Sigmoid colon (tissue), 7 donors: ENCODE measurements at places on chromosomes 6 and 20.

DNA sequence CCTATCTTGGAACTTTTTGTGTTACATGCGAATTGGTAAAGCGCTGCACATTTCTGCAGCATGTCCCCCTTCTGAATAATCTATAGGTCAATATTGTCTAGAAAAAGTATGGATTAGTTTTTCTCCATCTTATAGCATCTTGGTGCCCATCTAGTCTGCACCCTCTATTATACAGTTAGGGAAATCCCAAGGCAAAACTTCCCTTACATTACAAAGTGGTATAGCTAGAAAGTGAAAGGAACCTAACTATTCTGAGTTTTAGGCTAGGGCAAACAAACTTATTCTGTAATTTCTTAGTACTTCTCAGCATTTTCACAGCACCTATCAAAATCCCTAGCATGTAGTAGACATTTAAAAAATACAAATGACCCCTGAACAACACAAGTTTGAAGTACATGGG lies 133.5 kb upstream of the CCDC28A start:
- DNase-seq, result no peak

- no peak for DNase-seq
These were observed 63.3 kb downstream of the SMLR1 start for GRCh38 chr6:130890521-130890971.

- no peak for DNase-seq
These were observed 508.9 kb downstream of the CDH26 start for GRCh38 chr20:60467078-60467477.

DNA sequence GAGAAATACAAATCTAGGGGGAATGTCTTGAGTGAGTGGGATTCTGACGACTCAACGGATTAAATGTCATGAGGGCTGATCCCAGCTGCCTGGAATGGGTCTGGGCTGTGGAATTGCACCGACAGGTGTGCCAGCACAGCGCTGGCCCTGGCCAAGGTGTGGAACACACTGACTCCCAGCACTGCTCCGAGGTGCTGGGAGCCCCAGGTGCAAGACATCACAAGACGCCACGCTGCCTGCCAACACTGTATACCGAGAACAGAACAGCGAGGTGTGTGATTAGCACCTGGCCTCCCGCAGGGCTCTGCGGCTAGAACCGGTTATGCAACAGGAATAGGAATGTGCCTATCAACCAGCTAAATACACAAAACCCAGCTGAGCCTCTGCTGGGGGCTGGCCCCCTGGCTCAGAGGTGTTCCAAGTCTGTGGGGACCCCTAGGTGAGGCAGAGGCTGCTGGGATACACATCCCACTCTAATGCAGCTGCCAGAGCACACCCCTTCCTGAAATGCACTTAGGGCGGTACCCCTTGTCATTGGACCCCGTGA lies 24.8 kb upstream of the APMAP start:
- peak; percentile 57 for DNase-seq

GRCh38 chr20:41339957-41340326 lies 679 bp upstream of the LPIN3 start:
- DNase-seq, result peak; percentile 90

DNA sequence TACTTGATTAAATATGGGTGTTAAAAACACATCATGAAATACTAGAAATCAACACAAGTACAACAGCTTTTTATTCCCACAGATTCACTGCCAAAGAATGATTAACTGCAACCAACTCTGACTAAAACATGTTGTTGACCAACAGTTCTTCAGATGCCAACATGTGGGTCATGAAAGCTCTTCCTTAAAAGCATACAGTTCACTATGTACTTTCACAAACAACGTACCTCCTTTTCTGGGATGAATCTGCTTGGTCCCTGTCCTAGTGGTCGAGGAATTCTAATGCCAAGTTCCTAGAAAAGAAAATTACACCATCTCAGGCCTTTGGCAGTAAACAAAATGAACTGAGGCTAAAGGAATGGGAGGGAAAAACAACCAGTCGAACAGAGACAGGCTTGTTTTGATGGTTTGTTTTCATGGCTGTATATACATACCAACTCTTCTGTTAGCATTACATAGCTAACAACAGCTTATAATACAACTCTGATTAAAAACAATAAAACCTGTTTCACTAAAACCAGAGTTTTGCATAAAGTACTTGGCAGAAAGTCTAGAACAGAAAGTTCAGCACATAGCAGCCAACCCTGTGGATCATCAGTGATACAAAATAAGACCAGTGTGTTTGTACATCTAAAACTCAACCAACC lies 92.5 kb downstream of the SESN1 start:
- DNase-seq, result no peak

- no peak for DNase-seq
These were observed 38.0 kb downstream of the RTN4IP1 start for GRCh38 chr6:106591111-106591825.

GRCh38 chr20:34037121-34037520 lies 43.4 kb downstream of the RALY start:
- DNase-seq, result no peak

DNA sequence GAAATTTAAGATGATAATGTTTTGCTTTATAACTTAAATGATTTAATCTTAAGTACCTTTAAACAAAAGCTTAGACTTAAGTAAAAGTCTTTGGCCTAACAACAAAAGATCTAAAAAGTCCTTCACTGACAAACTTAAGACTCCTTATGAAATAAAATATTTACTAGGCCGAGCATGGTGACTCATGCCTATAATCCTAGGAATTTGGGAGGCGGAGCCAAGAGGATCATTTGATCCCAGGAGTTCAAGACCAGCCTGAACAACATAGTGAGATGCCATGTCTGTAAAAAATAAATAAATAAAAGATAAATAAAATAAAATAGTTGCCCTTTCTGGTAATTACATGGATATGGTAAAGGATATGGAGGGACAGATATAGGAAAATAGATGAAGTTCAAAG lies 12.4 kb downstream of the KATNA1 start:
- no peak for DNase-seq

GRCh38 chr6:55009131-55009530 lies 162.6 kb downstream of the FAM83B start:
- DNase-seq, result no peak

DNA sequence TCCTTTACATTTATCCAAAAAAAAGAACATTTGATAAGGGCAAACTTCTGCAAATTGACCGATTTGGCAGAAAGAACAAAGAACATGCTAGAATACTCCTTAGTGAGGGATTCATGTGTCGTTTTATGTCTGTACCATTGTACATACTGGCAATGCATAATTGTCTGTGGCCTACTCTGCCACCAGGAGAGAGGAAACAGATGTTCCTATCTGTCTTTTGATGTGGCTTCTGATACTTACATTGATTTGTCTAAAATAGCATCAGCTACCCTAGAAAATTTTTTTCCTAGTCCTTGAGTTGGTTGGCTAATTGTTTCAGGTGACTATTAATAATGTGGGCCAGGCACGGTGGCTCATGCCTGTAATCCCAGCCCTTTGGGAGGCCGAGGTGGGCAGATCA lies 654.1 kb downstream of the KIF16B start:
- no peak for DNase-seq
